Activated T-cell treated with anti-CD3 and anti-CD28 coated beads, Interleukin-2, amount 50 U/mL, for 48 hours (primary cell): ENCODE measurements at places on chromosomes 7 and 10.
A peak's percentile ranks its signal among the peaks of the same experiment; 100 is the strongest.

DNA sequence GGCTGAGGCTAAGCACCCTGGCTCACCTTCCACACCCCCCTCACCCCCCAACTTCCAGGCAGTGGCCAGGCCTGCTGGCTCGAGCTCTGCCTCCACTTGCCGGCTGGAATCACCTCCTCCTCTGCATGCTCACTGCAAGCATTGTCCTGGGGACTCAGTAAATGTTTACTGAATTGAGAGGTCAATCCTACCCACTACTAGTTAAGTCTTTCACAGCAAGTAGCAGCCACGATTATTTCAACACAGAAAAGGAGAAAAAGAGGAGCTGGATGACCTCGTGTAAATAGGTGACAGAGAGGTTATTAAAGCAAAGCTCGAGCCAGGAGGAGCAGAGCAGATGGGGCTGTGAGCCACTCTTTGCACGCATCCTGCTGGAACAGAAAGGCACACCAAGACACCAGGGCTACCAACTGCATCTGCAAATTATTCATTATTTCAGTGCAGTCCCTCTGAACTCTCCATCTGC, 32.1 kb downstream of the HIPK2 start:
- no peak for DNase-seq

GRCh38 chr10:5434017-5434753, 21.8 kb downstream of the NET1 start:
- no peak for DNase-seq

DNA sequence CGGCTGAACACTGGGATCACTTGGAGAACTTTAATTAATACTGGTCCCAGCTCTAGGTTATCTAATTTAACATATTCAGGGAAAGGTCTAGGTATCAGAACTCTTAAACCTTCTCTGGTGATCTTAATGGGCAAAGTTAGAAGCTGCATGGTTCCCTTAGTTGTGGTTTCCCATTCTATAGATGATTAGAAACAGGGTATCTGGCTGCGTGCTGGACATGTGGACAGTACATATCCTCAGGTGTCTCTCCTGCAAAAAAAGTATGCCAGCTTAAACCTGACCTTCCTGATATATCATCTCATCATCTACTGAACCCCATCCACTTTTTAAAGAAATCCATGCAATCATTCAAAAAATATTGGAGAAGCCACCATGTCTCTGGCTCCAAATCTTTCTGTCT, 284.5 kb upstream of the DKK1 start:
- no peak for DNase-seq

DNA sequence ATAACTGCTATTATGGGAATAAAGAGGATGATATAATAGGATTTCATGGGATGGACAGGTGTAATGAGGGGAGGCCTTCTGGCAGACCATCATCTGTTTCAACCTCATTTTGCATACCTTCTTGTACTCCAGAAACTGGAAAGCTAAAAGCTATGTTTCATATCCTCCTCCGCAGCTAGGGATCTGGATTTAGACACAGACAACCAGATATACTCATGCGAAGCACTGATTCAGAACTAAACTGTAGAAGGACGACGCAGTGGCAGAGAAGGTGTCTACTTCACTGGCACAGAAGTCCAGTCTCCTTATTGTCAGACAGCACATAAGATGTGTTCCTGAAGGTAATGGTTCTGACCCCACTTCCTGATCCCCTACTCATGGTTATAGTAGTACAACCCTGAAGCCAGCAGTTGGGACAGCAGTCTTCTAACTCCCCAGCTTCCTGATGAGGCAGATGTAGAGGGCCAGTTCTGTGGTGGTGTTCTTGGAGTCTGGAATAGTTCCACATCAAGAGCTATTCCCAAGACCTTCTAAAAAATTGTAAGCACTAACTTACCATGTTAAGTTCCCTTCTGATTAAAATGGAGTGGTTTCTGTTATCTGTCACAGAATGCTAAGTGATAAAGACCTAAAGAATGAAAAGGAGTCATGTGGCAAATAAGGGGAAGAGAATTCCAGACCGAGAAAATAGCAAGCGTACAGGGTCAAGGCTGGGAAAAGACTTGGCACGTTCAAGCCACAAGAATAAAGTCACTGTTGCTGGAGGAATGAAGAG, 550.3 kb downstream of the GRM8 start:
- no peak for DNase-seq

DNA sequence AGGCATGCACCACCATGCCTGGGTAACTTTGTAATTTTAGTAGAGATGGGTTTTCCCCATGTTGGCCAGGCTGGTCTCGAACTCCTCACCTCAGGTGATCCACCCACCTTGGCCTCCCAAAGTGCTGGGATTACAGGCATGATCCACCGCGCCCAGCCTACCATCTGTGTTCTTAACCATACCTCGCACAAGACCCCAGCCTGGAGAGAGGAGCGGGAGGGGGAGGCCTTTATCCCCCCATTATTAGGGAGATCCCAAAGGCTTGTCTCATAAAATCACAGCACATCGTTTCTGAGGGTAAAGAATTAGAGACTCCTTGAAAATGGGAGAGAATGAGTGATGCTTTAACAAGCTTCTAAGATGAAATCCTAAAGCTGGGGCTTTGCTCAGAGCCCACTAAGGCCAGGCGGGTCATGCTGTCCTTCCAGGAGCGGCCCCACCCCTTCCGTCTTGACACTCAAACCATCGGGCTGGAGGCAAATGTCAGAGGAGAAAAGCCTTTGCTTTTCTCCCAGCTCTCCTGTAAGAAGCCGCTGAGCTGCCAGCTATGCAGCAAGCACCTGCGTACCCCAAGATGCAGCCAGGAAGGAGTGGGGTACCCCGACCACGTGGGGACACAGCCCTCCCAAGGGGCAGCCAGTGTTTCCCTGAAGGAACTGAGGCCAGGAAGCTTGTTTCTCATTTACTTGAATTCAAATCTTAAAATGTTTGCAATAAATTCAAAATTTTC, 339.7 kb downstream of the PTPRN2 start:
- no peak for DNase-seq

- DNase-seq = no peak
These were observed 690.4 kb upstream of the NRP1 start for GRCh38 chr10:34024693-34025425.

GRCh38 chr10:30702860-30703259, 73.3 kb upstream of the LYZL2 start:
- peak; percentile 42 for DNase-seq

DNA sequence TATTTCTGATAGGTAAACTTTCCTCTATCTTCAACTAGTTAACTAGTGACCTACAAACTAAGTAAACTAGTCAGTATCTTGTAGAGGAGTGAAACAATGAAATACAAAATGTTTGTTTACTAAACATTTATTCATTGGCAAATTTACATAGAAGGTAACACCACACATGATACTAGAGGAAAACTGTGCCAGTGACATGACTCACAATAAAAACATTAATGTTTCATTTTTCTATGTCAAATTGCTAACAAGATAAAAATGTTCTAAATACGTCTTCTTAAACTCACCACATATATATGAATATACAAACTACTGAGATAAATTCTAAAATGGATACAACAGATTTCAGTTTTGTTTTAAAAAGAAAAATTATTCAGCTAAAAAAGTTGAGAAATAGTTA, 471.3 kb downstream of the PARD3 start:
- DNase-seq = no peak

DNA sequence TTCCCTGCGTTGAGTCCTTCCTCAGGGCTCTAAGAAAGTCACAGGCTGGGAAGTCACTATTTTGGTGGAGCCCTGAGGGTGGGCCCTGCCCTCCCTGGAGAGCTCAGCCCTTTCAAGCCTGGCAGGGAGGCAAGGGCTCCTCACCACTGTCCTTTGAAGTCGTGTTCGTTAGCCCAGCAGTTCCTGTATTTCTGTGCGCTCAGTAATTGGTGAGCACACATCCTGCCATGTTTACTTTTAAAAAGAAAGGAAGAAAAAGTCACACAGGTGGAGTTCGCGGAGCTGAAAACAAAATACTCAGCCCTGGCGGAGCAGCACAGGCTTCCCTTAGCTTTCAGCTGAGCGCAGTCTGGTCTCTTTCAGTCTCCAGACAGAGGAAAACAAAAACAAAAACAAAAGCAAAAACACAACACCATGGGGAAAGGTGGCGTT, 37.1 kb downstream of the PRKCQ start:
- peak; percentile 69 for DNase-seq

DNA sequence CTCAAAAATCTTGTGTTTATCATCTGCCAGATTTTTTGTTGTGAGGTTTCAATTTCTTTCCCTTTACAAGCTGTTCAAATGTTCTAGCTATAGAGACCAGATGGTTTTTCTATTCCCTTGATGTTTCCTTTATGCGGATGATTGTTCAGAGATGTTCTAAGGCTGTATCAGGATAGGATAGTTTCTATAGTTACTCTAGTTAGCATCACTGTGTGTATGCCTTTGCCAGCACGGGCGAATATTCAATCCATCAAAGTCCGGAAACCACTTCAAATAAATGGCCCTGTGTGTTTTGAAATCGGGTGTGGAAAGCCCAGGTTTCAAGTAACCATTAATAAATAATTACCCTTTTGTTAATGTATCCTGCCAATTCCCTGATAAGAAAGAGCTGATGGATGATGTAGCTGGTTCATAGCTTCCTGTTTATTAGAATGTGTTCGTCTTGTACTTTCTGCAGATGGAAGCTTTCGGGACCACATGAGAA, 149.8 kb upstream of the PRKCQ start:
- no peak for DNase-seq

DNA sequence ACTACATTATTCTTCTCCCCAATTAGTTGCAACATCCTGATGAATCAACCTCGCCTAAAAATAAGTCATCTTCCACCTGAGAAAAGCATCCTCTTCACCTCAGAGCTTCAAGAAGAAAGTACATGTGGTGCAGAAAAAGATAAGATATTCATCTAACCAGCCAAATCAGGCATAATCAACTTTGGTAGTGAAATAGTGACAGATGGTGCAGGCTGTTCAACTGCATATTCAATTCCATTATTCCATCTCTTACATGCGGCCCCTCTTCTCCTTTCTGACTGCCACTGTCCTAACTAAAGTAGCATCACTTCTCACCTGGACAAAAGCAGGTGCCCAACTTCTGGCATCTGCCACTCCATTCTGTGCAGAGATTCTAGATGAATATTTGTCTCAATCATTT, 148.4 kb upstream of the STEAP1 start:
- DNase-seq = no peak

- no peak for DNase-seq
These were observed 50.5 kb upstream of the GPR141 start for GRCh38 chr7:37633048-37633447.

DNA sequence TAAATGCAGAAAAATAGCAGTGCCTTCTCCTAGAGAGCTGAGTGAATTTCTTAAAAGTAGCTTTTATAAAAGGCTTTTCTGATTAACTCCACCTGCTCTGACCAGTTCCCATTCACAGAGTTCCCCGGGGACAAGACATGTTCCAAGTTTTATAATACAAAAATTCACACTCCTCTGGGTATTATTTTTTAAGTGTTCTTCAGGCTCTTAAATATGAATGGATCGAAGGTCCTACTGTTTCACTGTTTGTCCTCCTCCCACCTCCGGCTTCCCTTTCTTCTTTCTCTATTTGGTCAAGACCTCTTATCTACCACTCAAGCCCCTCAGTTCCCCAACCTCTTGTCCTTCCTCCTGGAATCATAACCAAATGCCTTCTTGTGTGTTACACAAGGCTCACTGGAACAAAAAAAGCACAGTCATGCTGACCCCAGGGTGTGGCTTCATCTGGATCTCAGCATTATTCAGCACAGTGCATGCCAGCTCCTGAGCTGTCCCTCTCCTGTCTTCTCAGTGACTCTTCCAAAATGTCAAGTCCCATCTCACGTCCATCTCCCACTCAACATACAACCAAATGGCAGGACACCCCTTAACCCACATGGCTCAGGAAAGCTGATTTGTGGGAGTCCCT, 222.4 kb downstream of the SORCS1 start:
- no peak for DNase-seq

DNA sequence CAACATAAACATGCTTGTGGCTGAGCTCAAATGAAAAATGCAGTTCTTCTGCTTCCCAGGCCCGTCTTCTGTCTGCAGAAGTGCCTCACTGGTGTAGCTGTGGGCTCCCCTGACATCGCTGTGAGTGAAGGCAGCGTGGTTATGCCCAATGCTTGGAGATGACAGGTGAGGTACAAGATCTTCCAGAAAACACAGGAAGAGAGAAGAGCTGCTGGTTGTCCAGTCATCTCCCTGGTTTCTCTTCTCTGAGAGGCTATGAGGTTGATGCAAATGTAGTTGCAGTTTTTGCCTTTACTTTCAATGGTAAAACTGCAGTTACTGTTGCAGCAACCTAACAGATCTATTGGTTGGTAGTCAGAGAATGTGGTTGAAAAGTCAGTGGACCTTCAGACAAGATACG, 223.6 kb downstream of the GATA3 start:
- DNase-seq = peak; percentile 46

DNA sequence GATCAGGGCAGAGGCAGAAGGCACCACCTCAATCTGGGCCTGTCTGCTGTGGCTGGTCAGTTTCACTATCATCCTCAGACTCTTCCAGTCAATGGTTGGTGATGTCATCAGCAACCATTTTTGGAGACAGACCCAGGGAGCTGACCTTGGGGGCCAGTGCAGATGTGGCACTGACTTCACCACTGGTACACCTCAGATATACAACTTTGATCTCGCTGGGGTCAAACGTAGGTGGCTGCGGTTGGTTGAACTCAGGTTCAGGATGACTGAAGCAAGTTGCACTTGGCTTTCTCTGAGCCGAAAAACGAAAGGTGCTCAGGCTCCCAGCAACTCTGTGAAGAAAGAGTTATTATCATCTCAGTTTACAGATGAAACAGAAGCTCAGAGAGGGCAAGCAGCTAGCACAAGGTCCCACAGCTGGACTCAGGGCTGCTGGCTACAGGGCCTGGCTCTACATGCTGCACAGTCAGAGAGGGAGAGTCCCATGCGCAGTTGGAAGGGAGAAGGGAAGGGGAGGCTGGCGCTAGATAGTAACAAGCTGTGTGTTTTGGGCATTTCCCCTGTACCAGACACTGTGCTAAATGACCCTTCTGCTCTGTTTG, 27.2 kb downstream of the ANKRD16 start:
- DNase-seq = no peak

DNA sequence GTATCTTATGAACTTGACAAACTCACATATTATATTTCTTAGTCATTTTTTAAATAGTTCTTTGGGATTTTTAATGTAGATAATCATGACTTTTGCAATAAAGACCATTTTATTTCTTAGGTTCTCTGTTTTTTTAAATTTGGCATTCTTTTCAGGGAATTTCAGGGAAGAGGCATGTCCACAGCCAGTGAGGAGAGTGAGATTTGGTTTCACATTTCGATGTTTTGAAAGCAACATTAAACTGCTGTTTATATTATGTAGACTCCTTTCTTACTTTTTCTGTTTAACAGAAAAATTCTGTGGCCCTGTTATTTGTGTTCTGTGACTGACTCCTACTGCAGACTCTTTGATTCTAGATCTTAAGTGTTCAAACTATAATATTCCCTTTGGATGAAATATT, 153.7 kb downstream of the FAM107B start:
- no peak for DNase-seq

GRCh38 chr10:123808906-123809305, 82.7 kb downstream of the CPXM2 start:
- DNase-seq = no peak

GRCh38 chr7:49513911-49514310, 259.5 kb upstream of the VWC2 start:
- no peak for DNase-seq

- no peak for DNase-seq
These were observed 669.3 kb upstream of the LRRN3 start for GRCh38 chr7:110421490-110422241.

- DNase-seq = no peak
These were observed 45.6 kb upstream of the TES start for GRCh38 chr7:116164552-116165306.

- no peak for DNase-seq
These were observed 76.6 kb downstream of the CCDC3 start for GRCh38 chr10:12924911-12925310.

- no peak for DNase-seq
These were observed 17.2 kb downstream of the STX1A start for GRCh38 chr7:73702226-73702625.
